ENCODE measurements at places on chromosomes 11 and 22.

DNA sequence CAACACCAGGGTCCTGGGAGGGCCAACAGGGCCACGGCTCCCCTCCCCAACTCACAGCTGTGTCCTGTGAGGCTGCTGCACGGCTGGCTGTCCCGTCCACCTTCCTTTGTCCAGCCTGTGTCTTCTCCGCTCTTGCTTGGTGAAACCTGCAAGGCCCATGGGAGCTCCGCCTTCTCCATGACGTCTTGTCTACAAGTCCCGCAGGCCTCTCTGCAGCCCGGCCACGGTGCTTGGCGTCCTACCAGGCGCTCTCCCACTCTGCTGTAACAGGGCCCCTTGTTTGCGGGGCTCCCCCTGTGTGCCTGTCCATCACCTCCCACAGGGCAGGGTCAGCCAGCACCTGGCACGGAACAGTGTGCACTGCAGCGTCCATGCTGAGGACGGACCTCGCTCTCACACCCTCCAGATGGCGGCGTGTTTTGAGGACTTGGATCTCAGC lies 866.8 kb downstream of the TBC1D22A start:
- no peak for DNase-seq

DNA sequence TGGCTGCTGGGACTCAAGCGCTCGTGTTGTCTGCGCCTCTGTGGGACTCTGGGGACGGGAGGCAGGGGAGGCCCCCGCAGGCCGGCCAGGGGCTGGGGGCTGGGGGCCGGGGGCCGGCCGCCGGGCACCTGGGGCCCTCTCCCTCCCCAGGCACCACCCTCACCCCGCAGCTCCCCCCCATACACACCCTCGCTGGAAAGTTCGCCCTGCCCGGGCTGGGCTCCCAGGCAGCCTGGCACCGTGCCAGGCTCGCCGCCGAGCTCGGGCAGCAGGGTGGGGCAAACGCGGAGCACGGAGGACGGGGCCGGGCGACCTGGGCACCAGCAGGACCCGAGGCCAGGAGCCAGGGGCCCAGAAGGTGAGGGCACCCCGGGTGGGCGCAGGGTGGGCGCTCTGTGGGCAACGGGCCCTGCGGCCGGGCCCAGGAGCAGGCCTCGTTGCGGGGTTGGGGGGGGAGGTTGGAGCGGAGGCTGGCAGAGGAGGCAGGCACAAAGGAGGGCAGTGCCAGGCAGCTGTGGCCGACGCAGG lies 76.7 kb upstream of the WNT7B start:
- peak; percentile 44 for DNase-seq

GRCh38 chr11:87454241-87454640 lies 416.5 kb downstream of the TMEM135 start:
- DNase-seq = no peak

GRCh38 chr11:28581286-28582242 lies 473.4 kb downstream of the METTL15 start:
- no peak for DNase-seq

GRCh38 chr11:107834995-107835394 lies 23.6 kb downstream of the SLC35F2 start:
- DNase-seq = no peak

DNA sequence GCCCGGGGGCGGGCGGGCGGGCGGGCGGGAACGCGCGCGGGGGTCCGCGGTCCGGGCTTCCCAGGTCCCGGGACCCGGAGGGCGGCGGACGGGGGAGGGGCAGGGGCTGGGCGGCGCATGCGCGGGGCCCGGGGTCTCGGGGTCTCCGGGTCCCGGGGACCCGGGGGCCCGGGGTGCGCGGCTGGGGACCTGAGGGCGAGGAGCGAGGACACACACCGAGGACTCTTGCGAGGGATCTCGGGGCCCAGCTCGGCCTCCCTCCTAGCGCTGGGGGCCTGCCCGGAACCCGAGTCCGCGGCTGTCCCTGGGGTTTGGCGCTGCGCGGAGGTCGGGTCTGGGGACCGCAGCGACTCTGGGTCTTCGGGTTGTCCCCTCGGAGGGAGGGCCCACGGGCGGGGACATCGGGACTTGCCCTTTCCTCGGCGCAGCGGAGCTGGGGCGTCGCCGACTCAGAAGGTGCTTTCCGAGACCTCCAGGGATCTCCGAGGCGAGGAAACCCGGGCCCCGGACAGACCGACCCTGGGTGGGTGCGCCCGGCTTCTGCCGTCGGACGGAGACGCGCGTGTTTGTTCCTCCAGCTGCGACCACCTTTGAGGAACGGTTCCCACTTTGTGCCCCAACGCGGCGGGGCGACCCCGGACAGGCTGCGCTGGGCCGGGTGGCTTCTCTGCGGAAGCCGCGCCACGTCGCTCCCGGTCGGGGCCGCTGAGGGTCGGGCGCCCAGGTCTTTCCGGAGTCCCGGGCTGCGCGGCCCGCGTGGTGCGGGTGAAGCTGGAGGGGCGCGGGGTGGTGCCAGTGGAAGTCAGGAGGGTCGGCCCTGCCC lies 540 bp downstream of the PPARA start:
- peak; percentile 50 for DNase-seq

DNA sequence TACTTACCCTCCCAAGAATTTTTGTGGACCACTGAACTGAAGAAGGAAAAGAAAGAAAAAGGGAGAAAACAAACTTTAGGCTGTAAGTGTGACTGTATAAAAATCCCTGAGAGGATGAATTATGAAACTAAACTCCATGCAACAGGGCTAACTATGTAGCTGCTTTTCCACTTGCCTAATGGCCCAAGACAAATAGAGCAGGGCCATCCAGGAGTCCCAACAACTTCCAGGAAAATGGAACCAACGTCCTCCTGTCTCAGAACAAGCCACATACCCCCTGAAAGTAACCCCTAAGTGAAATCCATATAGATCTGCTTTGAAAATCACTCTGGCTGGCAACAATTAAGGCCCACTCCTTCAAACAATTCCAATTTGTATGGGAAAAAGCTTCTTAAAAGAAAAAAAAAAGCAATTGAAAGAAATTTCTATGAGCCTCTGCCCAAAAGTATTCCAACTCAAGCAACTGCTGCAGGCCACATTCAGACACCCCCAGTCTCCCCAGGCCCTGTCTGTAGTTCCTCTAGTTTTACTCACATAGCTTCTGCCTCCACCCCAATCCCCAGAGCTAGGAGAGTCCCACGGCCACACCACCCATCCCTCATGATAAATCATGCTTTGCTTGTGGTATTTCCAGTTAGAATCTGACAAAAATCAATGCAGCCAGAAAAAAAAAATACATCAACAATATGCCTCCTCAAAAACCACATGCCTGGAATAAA lies 12.7 kb downstream of the RBFOX2 start:
- DNase-seq = no peak

DNA sequence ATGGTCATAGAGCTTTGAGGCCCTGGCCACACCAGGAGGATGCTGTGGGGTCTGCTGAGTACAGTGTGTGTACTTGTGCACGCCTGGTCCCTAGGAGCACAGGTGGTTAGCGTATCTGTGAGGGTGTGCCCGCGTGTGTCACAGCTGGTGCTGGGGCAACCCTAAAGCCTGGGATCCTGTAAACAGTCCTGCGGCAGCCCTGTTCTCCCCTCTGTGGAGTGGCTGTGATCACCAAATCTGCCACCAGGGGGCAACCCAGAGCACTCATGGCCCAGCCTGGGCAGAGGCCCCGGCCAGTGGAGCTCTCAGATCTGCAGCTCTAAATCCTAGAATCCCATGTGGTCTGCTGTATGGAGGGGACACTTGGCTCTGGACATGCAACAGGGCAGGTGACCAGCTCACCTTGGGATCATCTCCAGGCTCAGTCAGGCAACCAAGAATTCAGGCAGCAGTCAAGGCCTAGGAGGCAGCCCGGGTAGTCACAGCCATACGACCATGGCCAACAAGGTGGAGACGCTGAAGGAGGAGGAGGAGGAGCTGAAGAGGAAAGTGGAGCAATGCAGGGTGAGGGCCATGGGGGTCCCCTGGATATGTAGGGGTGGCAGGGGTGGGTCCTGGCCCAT lies 3.9 kb downstream of the SH3BP1 start:
- no peak for DNase-seq

- DNase-seq = no peak
These were observed 1060.5 kb downstream of the DLG2 start for GRCh38 chr11:84566671-84567070.

DNA sequence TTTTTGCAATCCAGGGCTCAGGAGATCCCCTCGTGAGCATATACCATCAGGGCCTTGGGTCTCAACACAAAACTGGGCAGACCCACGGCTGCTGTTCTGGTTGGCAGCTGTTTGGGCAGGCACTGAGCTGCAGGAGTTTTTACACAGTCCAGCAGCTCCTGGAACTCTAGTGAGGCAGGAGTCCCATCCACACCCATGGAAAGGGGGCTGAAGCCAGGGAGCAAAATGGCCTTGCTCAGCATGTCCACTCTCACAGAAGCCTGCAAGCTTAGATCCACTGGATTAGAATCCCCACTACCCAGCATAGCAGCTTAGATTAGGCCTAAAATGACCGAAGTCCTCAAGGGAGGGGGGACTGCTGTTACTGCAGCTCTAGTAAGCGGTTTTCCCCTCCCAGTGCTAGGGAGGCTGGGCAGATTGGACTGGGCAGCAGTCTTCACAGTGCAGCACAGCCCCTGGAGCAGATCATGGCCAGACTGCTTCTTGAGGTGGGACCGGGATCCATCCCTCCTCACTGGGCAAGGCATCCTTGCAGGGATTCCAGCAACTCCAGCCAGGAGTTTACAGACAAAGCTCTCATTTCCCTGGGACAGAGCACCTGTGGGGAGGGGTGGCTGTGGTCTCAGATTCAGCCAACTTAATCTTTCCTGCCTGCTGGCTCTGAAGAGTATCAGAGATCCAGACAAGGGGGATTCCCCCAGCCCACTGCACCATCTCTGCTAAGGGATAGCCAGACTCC lies 36.4 kb upstream of the CARD16 start:
- no peak for DNase-seq

GRCh38 chr11:40188848-40189247 lies 1270.6 kb downstream of the LRRC4C start:
- DNase-seq = no peak

DNA sequence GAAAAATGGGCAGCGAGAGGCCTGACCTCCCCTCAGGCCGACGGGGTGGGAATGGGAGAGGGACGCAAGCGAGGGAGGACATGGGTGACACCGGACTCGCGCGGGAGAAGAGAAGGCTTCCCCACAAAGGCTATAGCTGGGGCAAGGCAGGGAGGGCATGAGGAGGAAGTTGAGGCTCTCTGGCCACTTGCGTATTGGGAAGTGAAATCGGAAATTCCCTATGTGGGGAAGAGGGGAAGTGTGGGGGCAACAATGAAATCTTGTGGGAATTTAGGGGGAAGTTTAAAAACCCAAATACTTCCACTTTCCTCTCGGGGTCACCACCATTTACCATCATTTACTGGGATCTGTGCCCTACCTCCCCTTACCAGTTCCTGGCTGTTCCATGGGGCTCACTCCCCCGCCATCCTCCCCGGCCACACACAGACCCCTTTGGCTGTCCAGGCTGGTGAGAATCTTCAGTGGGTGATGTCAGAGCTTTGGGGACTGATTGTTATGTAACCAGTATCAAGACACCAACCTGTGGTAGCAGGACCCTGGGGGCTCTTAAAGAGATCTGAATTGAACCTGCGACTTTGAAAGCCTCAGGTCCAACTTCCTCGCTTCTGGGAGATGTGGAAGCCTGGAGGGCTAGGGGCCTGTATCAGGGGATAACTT lies 951 bp upstream of the EHD1 start:
- DNase-seq = no peak

DNA sequence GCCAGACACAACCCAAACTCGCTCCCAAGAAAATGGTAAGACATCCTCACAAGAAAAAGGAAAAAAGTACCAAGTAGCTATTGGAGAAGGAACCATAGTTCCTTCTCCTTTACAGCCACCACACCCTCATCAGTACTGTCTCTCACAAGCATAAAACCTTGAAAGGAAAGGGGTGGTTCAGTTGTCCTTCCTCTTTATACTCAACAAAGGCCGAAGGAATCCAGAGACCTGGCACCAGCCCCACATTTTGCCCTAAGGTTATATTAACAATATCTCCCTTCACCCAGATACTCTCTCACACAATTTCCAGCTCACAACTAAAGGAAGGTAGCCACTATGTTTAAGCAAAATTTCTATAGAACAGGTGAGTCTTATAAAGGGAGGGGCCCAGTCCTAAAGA lies 8.5 kb downstream of the FHIP1B start:
- no peak for DNase-seq

DNA sequence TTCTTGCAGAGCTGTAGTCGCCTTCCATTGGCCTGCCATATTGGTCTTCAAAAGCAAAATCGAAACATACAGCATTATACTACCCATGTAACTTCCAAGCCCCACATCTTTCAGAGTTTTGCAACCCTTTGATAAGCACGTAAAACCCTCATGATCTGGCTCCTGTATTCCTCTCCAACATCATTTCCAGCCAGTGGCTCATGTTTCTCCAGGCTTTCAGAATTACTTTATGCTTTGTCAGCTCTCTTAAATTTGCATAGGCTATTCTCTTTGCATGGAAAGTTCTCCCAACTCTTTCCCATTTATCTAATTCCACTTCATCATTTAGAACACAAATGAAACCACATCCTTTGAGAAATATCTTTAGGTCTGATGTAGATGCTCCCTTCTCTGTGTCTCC lies 67.8 kb upstream of the DDI1 start:
- DNase-seq = no peak

GRCh38 chr22:39543095-39543494 lies 10.5 kb upstream of the RPS19BP1 start:
- no peak for DNase-seq

DNA sequence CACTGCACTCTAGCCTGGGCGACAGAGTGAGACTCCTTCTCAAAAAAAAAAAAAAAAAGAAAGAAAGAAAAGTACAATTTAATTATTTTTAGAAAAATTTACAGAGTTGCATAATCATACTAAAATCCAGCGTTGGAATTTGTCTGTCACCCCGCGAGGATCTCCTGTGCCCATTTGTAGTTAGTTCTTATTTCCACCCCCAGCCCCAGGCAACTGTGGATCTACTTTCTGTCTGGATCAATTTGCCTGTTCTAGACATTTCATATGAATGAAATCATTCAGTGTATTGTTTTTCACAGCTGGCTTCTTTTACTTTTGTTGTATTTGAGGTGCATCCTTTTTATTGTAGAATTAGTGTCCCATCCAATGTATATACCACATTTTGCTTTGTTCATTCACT lies 102.6 kb upstream of the RASSF10 start:
- DNase-seq = no peak

DNA sequence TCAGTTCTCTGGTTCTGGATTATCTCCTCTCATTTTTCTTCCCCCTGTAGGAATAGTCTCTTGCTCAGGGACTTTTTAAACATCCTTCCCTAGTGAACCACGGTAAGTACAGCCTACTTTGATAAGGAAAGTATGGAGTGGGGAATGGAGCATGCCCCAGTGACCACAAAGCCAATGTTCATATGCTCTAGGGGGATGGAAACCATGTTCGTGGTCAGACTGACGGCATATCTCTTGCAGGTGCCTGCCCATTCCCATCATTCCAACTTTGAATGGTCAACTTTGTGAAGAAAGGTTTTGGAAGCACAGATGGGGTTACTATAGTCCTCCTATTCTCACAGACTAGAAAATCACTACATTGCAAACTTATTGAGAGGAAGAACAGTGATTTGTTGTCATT lies 332.5 kb upstream of the NCAM1 start:
- DNase-seq = no peak

All from activated gamma-delta T cell (primary cell).